ENCODE measurements at places on chromosomes 3 and 15. TPM values are rescaled to one million over a fixed set of nuclear protein-coding genes. Genes with fewer than 3 reads are reported as not detected.

The INKA1 gene
- total RNA-seq: 12.7 TPM

The GOLGA8J gene
- not detected for total RNA-seq

The MYO5C gene
- total RNA-seq: 4.5 TPM

The VGLL4 gene
- total RNA-seq: 32.1 TPM

The TNIK gene
- total RNA-seq: 7.3 TPM

The ZNF717 gene
- 1.4 TPM for total RNA-seq

Measured in mammary microvascular endothelial cell (primary cell).